Ovary (tissue), 10 donors: ENCODE measurements at places on chromosomes 3 and 15. TPM values are rescaled to one million over a fixed set of nuclear protein-coding genes. Genes with fewer than 3 reads are reported as not detected.

The PROK2 gene
- 0.08 TPM for polyA plus RNA-seq

The SLC24A5 gene
- not detected for polyA plus RNA-seq

The FGF12 gene
- polyA plus RNA-seq, result 4.0 TPM

The NT5DC2 gene
- polyA plus RNA-seq, result 46.6 TPM

The SLC30A4 gene
- polyA plus RNA-seq, result 5.5 TPM

The AHSG gene
- not detected for polyA plus RNA-seq

The CCDC13 gene
- polyA plus RNA-seq, result 1.6 TPM

GRCh38 chr3:159898147-159898546 lies 90.5 kb upstream of the IL12A start:
- no peak for DNase-seq

DNA sequence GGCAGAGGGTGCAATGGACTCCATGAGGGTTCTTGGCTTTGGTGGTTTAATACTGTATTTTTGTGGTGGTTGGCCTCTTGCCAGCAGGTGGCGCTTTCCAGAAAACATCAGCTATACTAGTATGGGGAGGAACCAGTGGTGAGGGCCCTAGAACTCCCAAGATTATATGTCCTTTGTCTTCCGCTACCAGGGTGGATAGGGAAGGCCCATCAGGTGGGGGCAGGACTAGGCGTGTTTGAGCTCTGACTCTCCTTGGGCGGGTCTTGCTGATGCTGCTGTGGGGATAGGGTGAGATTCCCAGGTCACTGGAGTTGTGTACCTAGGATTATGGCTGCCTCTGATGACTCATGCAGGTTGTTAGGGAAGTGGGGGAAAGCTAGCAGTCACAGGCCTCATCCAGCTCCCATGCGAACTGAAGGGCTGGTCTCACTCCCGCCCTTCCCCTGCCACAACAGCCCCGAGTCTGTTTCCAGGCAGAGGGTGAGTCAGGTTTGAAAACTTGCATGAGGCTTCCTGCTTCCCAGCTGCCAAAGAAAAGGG lies 357.7 kb downstream of the OTOL1 start:
- no peak for DNase-seq

DNA sequence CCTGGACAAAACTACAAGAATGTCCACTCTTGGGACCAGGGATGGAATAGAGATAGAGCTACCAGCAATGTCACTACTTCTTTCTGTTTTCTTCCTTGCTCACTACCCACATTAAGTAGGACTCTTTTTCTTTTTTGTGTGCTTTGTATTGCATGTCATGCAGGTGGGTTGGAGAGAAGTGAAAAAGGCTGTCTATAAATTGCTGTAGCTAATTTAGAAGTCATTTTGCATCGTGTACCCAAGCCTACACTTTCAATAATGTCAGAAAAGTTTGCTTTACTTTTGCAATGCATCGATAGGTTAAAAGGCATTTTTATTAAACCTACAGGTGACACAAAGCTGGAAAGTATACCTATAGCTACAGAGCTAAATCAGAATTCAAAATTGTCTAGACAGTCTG lies 58.9 kb downstream of the GTF2E1 start:
- DNase-seq, result no peak

DNA sequence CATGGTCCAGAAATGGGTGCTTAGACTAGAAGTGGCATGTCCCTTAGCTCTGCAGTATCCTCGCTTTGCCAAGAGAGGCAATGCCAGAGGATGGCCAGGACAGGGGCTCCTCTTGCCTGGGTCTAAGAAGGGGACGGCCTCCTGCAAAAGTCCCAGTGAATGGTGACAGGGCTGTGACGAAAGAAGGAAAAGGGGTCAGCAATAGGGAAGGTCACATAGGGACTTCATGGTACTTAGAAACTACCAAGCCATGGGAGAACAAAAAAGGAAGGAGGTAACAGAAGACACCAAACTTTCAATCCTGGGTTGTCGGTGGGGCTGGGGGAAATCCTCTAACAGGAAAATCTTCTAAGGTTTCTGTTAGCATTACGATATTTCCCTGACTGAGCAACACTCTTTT lies 36.2 kb upstream of the ATOSA start:
- no peak for DNase-seq

DNA sequence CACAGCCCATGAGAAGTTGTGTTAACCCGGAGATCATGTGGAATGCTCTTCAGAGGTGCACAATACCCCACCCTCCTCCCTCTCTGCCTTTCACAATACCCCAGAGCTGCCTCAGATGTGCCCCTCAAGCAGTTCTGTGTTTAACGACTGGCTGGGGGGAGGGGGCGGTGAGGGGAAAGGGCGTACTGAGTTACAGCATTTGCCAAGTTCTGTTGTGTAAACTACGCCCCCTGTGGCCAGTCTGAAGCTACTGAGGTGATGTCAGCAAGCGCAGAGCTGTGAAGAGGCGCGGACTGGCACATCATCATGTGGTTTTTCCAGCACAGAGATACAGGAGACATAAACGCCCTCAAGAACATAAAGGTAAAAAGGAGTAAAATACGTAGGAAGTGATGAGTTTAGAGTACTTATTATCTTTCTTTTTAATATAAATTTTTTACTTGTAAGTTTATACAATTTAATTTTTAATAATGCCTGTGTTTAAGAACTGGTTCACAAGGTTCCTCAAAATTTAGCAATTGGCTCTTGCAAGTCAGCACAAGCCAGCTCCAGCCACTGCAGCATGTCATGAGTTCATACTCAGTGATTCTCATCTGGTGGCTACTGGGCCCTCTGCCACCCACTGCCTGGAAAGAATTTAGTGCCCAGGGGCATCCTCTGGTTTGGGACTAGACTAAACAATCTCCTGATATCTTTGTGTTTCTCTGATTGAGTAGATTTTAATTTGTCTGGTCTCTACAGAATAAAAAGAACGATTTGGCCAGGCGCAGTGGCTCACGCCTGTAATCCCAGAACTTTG lies 1.7 kb downstream of the EPB42 start:
- DNase-seq, result no peak

DNA sequence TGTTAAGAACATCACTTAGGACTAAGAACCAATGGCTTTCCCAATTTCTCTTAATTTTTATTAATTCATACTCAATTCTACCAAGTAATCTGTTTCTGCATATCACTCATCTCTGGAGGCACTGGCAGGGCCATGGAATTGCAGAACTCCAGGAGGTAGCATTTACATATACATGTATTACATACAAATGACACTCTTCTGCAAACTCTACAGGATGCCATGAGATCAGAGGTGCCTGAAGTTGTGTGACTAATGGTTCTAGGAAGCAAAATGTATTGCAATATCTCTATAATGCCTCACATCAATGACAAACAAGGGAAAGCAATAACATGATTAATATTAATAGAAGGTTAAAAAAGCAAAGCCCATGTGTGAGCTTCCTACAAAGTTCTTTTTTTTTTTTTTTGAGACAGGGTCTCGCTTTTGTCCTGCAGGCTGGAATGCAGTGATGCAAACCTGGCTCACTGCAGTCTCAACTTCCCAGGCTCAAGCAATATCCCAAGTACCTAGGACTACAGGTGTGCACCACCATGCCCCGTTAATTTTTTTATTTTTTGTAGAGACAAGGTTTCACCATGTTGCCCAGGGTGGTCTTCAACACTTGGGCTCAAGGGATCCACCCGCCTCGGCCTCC lies 33.0 kb downstream of the DENND6A start:
- DNase-seq, result no peak

- no peak for DNase-seq
Measured at GRCh38 chr3:150874666-150875219, 30.5 kb downstream of the MINDY4B start.

DNA sequence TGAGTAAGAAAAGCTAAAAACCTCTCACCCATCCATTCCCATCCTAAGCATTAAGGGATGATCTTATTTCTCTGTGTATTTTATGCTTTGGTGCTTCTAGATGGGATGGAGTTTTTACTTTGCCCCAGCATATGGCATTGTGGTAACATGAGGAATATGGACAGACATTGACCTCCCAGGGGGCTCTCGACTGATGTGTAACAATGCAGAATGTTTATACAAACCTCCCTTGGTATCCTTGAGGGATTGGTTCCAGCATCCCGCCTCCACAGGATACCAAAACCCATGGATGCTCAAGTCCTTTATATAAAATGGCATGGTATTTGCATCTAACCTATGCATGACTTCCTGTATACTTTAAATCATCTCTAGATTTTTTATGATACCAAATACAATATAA lies 21.6 kb downstream of the PDIA5 start:
- DNase-seq, result no peak

GRCh38 chr15:73972984-73973682 lies 19.0 kb downstream of the STOML1 start:
- peak; percentile 85 for DNase-seq

- no peak for DNase-seq
Measured at GRCh38 chr3:121819236-121819635, 15.6 kb downstream of the IQCB1 start.

DNA sequence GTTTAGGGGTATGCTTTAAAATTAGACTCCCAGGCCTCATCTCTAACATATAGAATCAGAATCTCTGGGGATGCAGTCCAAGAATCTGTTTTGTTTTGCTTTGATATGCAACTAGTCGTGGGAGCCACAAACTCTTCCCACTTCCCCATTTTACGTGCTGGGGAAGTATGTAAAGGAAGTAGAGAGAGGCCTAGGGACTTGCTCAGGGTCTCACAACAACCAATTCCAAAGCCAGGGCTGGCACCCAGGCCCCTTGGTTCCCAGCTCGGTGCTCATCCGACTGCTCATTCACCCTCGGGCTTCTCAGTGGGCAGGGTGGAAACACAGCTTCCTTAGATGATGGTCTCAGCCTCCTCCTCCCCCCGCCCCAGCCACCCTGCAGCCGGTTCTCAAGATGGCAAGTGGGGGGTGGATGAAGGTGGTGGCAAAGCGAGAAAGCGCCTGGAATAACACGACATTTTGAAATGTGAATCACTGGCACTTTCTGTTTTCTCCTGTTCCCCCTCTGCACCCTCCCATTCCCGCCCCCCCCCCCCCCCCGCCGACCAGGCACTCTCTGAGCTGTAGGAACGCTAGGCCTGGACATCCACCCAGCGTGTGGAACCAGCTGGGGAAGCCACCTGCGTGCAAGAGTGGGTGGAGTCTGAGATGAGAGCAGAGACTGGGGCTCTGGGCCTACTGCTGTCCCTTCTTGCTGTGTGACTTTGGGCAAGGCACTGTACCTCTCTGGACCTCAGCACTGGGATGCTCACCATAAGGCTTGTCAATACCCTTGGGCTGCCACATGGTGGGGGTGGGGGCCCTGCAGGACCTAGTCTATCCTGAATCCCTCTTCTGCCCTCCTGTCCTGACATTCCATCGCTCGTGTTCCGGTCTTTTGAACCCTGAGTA lies 214.5 kb downstream of the RPLP1 start:
- DNase-seq, result no peak

DNA sequence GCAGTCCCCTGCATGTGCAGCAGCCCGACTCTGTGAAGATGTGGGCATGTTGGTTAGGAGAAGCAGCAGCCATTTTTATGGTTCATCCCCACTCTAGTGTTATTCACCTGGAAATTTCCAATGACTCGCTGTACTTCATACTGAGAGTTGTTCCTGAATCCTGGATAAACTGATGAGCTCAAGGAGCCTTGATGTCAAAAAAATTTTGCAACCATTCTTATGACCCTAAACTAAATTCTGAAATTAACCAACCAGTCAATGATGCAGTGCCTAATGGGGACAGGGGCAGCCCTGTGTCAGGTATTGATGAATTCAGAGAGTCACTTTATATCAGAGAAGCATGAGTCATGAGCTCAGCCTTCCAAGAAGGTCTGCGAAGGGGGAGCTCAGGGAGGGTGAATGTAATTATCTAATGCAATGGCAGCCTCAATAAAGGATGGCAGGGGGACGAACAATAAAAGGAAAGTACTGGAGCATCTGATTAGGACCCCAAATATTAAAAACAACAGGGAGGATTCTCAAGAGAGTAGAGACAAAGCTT lies 108.4 kb upstream of the VEPH1 start:
- DNase-seq, result no peak

DNA sequence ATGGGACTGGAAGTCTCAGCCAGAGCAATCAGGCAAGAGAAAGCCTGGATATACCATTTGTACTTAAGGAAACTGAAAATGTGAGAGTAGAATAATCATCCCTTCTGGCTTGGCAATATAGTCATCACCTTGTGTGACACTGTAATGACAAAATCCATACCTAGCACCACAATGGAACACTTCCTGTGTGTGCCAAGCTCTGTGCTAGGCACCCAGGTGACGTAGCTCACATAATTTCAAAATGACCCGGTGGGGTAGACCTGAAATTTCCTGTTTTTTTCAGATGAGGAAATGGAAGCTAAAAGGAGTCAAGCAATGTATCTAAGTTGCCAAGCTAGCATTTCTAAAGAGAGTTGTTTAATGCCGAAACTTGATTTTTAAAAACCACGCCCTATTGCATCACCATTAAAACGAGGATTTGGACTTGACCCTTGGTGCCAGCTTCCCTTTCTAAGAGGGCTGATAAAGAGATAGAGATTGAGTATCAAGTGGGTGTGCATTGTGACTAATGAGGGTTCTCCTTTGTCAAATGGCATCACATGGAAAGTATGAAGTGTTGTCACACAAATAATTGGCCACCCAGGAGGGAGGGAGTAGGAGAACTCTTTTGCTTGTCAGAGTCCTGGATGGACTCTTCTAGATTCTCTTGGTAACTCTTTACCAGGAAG lies 141.3 kb upstream of the PDZRN3 start:
- no peak for DNase-seq

GRCh38 chr3:66496746-66497145 lies 4.1 kb downstream of the LRIG1 start:
- DNase-seq, result no peak

DNA sequence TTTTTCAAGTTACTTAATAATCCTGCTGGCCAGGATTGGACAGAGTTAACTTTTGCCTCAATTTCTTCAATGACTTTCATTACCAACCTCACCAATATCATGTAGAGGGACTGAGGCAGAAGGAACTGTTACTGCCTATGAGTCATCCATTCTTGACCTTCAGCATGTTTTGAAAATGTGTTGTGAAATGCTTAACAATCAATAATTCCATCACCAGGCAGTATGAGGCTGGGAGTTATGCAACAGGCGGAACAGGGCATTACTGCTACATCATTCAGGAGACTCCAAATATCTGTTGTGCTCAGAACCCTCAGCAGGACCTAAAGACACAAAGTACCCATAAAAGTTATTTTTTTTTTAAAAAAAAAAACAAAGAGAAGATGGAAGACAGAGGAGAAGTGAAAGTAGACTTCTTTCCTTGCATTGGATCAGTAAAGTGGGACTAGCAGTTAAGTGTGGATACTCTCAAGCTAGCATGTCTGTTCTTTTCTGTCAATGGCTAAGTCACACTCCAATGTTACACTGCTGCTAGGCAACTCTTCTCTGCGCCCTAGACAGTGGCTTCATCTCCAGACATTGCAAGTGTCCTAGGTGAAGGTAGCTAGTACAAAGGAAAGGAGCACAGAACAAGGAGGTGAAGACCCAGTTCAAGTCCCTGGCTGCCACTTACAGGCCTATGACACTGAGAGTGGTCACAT lies 184.9 kb upstream of the LPP start:
- DNase-seq, result no peak

- no peak for DNase-seq
Measured at GRCh38 chr15:60905587-60905986, 323.5 kb downstream of the RORA start.
